ENCODE measurements at places on chromosomes 4 and X. TPM values are rescaled to one million over a fixed set of nuclear protein-coding genes. Genes with fewer than 3 reads are reported as not detected.

Gene IL15
- 3.8 TPM for total RNA-seq

Gene TREX2
- 6.1 TPM for total RNA-seq

Gene CCDC110
- 1.4 TPM for total RNA-seq

Gene MAML3
- 6.7 TPM for total RNA-seq

Gene GABRB1
- 0.69 TPM for total RNA-seq

Gene DCAF12L1
- total RNA-seq: 0.89 TPM

- DNase-seq: peak; percentile 21
These were observed 58.1 kb downstream of the MAML3 start for GRCh38 chr4:140095694-140096482.

DNA sequence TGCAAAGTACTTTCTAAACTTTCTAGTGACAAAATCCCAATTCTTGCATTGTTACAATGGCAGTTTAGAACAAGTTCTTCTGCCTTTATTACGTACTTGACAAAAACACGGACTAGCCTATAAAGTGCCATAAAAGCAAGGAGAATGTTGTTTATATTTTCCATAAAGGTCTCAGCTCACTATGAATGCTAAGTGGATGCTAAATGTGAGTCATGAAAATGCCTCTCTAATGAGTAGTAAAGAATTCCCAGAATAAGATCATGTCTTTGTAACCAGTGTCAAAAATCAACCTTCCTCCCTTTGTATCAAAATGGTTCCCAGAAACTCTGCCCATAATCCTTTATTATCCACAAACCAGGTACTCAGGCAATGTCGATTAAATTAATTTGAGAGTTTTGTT lies 539.8 kb upstream of the SLIT2 start:
- no peak for DNase-seq

DNA sequence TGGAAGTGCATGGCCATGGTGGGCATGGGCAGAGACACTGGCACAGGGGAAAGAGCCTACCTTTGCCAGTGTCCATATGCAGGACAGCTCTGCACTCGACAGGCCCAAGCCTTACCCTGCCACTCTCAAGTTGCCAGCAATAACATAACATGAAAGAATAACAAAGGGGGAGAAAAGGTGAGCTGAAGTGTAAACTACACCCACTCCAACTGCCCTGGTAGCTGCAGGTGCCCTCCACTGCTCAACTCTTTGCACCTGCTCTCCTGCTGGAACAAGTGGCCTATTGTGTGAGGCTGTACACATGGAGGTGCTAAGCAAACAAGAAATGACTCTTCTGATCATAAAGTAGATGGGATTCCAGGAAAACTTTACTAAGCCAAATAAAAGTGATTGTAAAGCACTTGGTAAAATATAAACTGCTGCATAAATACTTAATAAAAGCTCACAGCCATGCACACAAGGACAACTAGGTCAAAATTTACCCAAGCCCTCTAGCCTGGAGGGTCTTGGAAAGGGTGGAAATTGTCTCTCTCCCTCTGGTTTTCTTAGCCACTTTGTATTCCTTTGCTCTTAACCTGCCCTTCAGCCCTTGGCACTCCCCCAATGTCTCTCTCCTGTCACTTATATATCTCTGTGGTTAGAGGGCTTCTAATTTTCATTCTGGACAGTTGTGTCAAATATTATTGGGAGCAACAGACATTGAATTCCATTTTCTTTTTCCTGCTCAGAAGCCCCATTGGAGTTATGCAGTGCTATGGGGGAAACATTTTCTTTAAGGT lies 261.2 kb upstream of the GPC4 start:
- DNase-seq: no peak

DNA sequence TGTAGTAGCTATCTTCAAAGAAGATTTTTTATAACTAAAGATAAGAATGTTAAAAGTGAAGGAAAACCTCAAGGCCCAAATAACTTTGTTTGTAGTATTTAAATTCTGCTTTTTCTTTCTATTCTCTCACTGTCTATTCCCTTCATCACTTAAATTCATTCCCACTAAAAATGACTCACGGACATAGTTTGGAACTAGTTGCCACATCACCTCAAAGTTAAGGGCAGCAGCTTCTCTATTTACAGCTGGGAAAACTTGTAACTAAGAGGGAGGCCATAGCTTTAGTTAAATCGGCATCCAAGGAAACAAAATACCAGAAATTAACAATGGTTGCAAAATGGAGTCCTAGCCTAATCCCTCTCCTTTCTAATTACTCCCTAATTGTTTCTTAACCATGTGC lies 325.4 kb upstream of the MAGEB2 start:
- no peak for DNase-seq

DNA sequence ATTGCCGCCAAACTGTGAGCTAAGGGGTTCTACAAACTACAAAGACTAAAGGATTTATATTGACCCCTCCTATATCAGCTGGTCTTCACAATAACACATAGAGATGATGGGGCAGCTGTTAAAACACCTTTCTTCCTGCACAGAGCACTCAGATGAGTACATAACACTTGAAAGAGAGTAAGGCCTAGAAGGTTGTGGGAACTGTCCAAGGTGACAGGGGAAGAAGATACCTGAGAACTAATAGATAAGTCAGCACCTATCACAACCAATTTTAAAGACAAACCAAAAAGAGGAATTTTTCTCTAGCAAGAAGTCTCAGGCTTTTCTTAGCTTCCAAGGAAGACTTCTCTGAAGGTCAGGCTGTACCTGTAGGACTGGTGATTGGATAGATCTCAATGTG lies 19.1 kb upstream of the CXCL6 start:
- DNase-seq: no peak

DNA sequence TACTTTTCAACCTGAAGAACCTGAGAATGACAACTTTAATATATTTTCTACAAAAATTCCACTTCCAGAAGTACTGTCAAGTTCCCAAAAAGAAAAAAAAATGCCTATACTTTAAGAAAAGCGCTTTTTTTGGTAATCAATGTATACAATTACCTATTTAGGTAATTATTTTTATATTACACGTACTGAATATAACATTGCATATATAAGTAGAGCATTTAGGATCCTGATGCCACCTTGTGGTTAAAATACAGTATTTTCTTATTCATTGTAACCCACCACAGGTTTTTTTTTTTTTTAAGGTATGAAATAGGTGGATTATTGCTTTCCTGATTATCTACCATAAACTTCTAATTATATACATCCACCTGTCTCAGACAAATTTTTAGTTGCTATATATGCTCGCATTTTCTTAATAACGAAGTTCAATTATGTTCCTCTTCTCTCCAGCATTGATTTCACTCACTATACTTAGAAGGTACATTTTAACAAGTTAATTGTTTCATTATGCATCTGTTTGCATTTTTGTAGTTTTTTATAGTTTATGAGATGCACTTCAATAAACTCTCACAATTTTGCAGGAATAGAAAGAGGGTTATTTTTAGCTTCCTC lies 5.2 kb downstream of the MAP9 start:
- no peak for DNase-seq

DNA sequence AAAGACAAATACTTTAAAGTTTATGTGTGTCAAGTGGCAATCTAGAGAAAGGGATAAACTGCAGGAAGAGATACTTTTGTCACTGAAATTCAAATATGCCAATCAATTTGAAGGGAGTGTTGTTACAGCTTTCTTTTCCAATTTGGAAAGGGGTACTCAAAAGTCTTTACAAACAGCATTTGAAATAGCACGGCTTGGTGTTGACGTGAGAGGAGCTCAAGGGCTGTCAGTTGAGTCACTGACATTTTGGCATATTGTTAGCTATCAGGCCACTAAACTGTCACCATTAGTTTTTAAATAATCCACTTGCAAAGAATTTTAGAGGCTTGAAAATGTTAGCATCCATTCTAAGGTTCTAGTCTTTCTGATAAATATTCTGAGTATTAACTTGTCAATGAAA lies 698.4 kb downstream of the IL1RAPL1 start:
- no peak for DNase-seq

DNA sequence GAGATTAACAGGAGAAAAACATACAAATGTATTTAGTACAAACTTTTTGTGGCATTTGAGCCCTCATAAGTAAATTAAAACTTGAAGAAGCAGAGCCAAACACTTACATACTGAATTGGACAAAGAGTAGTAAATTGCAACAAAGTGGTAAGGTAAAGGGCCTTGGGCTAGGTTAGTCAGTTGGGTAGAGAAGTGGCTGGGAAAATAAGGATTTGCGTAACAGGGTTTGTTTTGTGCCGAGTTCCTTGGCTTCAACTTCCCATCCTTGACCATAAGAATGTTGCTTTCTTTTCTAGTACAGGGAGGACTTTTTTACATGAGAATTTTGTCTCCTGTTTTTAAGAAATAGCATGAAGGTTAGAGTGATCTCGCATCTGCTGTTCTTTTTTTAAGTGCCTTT lies 33.3 kb upstream of the DSPP start:
- no peak for DNase-seq

GRCh38 chr4:76689145-76689817 lies 208.7 kb downstream of the SOWAHB start:
- no peak for DNase-seq

- DNase-seq: no peak
These were observed 1162.8 kb upstream of the PRKX start for GRCh38 chrX:4876268-4876667.

- DNase-seq: no peak
These were observed 104.3 kb upstream of the GK2 start for GRCh38 chr4:79512363-79512762.

DNA sequence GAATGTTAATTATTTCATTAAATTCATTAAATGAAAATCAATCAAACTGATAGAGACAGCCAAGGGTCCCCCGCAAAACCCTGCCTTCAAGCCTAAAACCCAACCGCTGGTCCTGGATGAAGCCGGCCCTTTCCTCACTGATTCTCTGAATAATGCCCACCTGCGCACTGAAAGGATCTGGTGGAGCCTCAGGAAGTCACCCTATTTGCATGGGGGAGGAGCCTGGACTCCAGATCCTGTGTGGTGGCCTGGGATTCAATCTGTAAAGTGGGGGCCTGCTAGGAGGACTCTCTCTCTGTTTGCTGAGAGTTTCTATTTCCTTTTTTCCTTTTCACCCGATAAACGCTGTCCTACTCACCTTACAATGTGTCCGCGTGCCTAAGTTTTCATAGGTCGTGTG lies 97.9 kb upstream of the ADAMTS3 start:
- DNase-seq: no peak

DNA sequence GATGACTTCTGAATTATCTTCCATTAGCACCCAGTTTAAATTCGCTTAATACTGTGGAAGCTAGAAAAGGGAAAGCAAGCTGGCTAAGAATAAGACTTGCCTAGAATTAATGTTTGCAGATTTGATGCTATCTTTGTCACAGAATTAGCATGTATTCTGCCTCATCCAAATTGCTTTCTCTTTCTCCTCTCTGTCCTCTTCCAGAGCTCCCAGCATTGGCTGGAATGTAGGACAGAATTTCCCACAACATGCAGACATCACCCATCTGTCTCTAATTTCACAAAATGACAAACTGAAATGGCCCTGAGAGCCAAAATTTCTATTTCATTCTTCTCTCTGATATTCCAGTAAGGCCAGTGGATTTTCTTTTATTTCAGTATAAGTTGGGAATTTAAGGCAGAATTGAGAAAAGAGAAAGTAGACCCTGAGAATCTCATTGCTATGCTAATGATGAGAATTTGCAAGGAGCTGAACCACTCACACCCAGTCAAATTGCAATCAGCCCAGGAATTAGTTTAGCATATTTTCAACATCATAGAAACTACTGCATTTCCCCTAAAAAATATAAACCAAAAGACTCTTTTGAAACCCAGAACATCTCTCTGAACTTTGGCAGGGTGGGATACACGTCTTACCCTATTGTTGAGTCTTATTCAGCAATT lies 188.8 kb downstream of the RCHY1 start:
- DNase-seq: no peak

All from skin of body (tissue), 3 donors.